A549 (cell line): ENCODE measurements at places on chromosomes 2 and 18.

DNA sequence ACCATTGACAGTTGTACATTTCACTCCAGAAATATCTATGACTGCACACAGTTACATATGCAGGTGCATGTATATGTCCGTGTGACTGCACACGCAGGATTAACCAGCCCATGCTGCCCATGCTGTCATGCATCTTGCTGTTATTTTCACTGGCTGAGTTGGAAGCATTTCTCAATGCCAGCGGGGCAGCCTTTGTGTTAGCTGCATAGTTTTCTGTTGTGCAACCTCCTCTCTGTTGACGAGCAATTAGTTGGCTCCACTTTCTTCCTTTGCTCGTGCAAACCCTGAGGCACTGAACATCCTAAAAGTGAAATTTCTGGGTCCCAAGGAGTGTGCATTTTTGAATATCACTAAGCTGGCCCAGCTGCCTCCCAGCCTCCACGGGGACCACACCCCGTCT is 133.4 kb upstream of the GLI2 start:
- no peak for DNase-seq

- DNase-seq = no peak
These were observed 227.9 kb upstream of the SIX2 start for GRCh38 chr2:45237128-45237527.

- no peak for DNase-seq
These were observed 16.5 kb downstream of the PRELID3A start for GRCh38 chr18:12424252-12424651.

DNA sequence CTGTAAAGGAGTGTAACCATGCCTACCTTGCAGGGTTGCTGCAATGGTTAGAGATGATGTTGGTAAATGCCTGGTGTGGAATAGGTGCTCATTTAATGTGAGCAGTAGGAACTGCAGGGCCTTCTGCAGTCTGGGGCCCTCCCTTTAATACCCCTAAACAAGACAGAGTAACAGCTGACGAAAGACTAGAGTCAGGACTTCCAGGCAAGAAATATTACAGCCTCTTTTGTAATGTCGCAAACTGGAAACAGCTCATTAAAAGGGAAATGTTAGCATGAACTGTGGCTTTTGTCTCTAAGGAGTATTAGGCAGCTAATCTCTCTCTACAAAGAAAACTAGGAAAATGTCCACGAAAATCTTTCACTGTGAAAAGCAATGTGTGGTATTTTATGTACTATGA is 26.0 kb downstream of the MARCO start:
- DNase-seq = no peak

DNA sequence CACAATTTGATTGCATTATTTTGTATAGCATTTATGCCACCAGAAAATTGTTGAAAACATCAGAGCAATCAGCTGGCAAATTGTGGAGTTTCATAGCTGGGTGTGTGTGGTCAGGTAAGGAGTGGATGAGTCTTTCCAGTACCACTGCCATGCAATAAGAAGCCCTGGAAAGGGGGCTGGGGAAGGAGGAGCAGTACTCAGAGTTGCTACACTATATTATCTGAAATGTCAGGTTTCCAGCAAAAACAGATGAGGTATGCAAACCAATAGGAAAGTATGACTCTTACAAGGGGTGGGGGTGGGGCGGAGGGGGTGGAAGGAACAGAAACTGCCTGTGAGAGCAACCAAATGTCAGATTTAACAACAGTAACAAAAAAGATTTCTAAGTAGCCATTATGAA is 112.2 kb downstream of the SOS1 start:
- DNase-seq = no peak

DNA sequence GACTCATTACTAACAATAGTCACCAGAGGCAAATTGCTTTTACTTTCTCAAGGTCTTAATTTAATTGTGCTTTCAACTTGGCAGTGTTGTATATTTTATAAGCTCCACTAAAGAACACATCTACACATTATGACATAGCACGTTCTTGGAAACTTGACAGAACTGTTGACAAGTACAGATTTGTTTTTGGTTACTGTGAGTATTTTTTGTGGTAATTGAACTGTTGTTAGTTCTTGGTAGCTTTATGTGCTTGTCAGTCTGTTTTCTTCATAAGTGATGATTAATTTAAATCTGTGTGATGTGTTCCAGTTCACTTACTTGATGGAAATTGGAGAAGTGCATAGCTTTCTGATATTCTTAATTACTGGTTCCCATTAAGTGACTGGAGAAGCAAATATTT is 63.9 kb downstream of the COMMD1 start:
- DNase-seq = no peak

DNA sequence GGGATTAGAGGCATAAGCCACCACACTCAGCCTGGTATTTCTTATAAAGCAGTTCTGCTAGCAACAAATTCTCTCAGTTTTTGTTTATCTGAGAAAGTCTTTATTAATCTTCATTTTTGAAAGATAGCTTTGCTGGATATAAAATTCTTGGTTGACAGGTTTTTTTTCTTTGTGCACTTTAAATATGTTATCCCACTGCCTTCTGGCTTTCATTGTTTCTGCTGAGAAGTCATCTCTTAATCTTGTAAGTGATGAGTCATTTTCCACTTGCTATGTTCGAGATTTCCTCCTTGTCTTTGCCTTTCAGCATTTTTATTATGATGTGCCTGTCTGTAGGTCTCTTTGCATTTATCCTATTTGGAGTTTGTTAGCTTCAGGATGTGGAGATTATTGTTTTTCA is 5.9 kb upstream of the ELAC1 start:
- peak; percentile 4 for DNase-seq
